Pons (tissue), 1 donor: ENCODE measurements at places on chromosomes 5 and 9.

GRCh38 chr9:70081120-70081495 is 37.5 kb downstream of the MAMDC2 start:
- no peak for DNase-seq

DNA sequence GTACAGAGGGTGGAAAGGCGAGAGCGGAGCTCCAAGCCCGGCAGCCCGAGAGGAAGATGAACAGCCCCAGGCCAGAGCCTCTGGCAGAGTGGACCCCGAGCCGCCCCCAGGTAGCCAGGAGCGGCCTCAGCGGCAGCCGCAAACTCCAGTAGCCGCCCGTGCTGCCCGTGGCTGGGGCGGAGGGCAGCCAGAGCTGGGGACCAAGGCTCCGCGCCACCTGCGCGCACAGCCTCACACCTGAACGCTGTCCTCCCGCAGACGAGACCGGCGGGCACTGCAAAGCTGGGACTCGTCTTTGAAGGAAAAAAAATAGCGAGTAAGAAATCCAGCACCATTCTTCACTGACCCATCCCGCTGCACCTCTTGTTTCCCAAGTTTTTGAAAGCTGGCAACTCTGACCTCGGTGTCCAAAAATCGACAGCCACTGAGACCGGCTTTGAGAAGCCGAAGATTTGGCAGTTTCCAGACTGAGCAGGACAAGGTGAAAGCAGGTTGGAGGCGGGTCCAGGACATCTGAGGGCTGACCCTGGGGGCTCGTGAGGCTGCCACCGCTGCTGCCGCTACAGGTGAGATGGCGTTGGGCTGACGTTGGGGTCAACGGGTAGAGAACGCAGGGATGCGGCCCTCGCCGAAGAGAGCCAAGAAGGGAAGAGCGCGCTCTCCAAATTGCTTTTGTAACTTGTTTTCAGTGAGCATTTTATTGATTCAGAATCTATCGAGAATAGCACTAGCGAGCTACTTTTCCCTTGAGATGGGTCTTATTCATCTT is at the start of gene PTGER4:
Gene PTGER4, plus strand, starts transcription at position 3 of the 769 bp plus-strand sequence. CDS start 1,079 bp downstream, outside the sequence.
- DNase-seq = peak; percentile 19

DNA sequence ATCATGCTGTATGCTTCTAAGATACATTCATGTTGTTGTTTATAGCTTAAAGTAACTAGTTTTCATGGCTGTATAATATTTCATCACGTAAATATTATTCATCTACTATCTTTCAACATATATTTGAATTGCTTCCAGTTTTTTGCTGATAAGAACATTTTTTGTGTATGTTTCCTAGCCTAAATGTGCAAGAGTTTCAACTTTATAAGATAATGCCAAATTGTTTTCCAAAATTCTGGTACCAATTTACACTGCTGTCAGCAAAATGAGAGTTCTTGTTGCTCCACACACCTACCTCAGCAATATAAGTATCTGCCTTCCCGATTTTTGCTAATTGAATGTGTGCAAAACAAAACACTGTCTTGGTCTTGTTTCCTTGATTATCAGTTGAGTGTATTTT is 178.3 kb downstream of the CRB2 start:
- DNase-seq = no peak

GRCh38 chr9:116288658-116289057 is 135.1 kb downstream of the PAPPA start:
- no peak for DNase-seq

GRCh38 chr9:134556531-134557068 is 85.0 kb upstream of the COL5A1 start:
- DNase-seq = no peak

GRCh38 chr5:15748266-15748665 is 248.3 kb downstream of the FBXL7 start:
- DNase-seq = no peak

DNA sequence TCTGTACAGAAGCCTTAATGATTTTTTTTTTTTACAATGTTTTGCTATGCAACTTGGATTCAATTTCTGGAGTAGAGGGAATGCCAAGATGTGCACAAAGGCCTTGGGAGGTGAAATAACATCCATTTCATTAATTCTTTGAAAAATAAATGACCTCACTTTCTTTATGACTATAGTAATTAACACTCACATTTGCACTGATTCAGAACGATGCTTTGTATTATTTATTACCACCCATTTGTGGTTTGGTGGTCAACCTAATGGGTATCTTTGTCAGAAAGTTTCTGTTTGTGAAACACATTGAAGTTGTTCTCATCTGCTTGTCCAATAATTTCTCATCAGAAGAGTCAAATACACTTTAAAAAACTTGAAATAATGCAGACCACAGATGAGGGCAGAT is 169.3 kb downstream of the NTRK2 start:
- no peak for DNase-seq

DNA sequence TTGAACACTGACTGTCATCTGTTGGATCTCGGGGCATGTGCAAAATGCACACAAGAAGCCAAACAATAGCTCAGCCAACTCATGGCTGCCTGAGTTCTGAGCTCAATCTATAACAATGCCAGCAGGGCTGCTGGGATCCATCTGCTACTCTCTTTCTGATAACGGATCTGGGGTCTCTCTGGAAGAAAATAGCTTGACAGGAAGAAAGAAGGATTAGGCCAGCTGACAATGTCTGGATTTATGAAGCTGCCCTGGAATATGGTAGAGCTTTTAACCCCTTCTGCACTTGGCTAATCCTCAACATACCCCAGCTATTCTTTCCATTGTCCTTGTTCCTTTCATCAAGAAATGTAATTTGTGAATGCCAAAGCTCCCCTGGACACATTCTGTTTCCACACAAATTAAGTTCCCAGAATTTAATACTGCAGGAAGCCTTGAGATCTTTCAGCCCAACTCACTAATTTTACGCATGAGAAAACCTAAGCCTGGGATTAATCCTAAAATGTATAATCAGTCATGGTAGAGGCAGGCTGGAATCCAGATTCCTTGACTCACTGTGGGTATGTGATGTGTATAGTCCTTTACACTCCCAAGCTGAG is 62.7 kb upstream of the PCA3 start:
- peak; percentile 59 for DNase-seq
